ENCODE measurements at places on chromosomes 7 and 10. TPM values are rescaled to one million over a fixed set of nuclear protein-coding genes. Genes with fewer than 3 reads are reported as not detected.

The FBXL13 gene
- polyA plus RNA-seq, result 0.70 TPM

- H3K27me3 ChIP-seq, result no peaks in the 10 kb centered on the region
- H3K4me1 ChIP-seq, result no peaks in the 10 kb centered on the region
- H3K36me3 ChIP-seq, result no peaks in the 10 kb centered on the region
- no peak overlapping the region for H3K27ac ChIP-seq
These were observed 504.8 kb downstream of the NXPH1 start for GRCh38 chr7:8938044-8938805.

The SPDYE2B gene
- 1.0 TPM for polyA plus RNA-seq

The MNX1 gene
- polyA plus RNA-seq, result 14.5 TPM

The SFRP4 gene
- 0.79 TPM for polyA plus RNA-seq

The SPDYE1 gene
- polyA plus RNA-seq, result 0.72 TPM

DNA sequence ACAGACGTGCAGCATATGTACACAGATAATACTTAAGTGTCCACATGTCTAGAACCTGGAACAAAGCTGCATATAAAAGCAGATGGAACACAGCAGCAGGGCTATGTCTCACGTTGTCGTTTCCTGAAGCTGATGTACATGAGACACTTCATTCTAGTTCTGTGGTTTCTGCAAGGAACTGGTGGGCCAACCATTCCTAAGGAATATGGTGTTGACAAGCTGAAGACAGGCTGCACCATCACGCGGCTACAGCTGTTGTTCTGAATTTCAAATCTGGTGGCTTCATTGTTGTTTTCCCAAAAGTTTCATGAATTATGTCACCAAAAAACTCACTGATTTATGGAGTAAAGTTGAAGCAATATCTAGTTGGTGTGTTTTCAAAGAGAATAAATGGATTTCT lies 33.7 kb downstream of the PRKAG2 start:
- H3K36me3 ChIP-seq, result peaks cover 11% of the 10 kb centered on the region
- DNase-seq, result no peak
- no peaks in the 10 kb centered on the region for H3K27me3 ChIP-seq
- no peak overlapping the region for H3K4me3 ChIP-seq

DNA sequence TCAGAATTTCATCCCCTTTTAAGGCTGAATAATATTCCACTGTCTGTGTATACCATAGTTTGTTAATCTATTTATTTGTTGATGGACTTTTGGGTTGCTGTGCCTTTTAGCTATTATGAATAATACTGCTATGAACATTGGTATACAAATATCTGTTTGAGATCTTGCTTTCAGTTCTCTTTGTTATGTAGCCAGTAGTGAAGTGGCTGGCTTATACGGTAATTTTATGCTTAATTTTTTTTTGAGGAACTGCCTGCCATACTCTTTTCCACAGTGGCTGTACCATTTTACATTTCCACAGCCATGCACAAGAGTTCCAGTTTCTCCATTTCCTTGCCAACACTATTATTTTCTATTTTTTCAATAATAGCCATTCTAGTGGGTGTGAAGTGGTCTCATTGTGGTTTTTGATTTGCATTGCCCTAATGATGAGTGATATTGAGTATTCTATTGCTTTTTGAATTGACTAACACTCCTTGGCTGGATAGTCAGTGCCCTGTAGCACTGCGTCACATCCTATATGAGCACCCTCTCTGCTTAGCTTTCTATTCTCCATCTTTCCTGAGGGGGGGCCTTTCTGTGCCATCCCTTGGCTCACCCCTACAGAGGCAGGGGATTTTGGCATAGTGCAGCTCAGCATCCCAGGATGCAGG lies 29.4 kb upstream of the RAPGEF5 start:
- DNase-seq, result no peak
- no peaks in the 10 kb centered on the region for H3K27me3 ChIP-seq
- H3K27ac ChIP-seq, result no peak overlapping the region
- H3K36me3 ChIP-seq, result no peaks in the 10 kb centered on the region
- H3K4me1 ChIP-seq, result no peaks in the 10 kb centered on the region

GRCh38 chr10:117162093-117163060 lies 24.3 kb upstream of the VAX1 start:
- peaks cover 98% of the 10 kb centered on the region for H3K27me3 ChIP-seq
- no peak overlapping the region for H3K27ac ChIP-seq
- H3K36me3 ChIP-seq, result no peaks in the 10 kb centered on the region
- no peak overlapping the region for H3K4me3 ChIP-seq
- peaks cover 7% of the 10 kb centered on the region for H3K4me1 ChIP-seq

GRCh38 chr7:92071032-92071431 lies 63.2 kb downstream of the CYP51A1 start:
- DNase-seq, result peak; percentile 82
- peaks cover 29% of the 10 kb centered on the region for H3K36me3 ChIP-seq
- H3K27ac ChIP-seq, result peak overlapping the region; percentile 71
- H3K4me1 ChIP-seq, result peaks cover 4% of the 10 kb centered on the region
- H3K4me3 ChIP-seq, result no peak overlapping the region

DNA sequence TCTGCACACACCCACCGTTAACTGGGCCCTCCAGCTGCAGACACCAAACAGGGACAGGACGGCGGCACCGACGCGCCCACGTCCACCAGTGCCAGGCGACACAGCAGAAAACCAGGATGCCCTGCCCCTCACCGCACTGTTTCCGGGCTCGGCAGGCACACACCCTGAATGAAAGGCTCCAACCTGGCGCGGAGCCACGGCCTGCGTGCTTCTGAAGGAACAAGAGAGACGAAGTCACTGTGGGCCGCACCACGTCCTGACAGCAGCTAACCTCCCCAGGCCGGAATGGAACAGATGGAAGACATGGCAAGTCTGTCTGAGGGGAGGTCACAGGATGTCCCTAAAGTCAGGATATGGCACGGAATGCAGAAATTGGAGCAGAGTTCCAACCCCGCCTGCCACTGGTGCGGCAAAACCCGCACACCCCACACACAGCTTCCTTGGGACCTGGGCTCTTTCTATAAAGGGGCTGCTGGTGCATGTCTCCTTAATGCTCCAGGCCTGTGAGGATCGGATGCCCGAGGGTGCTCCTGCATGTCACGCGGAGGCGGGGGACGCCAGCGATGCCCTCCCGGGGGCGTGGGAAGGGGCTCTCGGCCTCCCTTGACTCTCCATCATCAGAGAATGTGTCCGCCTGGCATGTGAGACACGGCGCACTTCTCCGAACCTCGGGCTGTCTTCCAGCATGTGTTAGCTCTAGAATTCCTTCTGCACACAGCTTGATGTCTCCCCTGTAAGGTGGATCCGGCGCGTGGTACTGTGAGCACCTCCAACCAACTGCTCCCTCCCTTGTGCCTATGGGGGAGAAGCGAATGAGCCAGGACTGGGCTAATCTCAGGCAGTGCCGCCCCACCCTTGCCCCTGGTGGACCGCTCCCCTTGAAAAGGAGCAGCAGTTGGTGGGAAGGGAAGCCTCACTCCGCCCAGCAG lies 3.9 kb upstream of the GPER1 start:
- H3K27ac ChIP-seq, result no peak overlapping the region

DNA sequence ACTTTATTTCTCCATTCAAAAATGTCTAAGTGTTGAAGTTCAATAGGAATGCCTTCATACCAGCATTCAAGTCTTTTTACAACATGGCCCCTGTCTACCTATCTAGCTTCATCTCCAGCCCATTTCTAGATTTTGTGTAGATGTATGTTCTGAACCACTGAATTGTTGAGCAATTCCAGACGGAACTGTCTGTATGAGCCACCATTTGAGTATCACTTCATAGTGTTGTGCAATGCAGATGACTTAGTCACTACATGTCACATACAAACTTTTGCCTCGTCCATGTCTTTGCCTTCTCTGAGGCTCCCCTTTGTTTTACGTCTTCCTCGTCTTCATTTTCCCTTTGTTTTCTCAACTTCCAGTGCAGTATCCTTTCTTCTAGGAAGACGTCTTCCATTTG lies 118.1 kb downstream of the INHBA start:
- H3K36me3 ChIP-seq, result no peaks in the 10 kb centered on the region
- DNase-seq, result no peak
- H3K4me3 ChIP-seq, result no peak overlapping the region
- no peaks in the 10 kb centered on the region for H3K27me3 ChIP-seq

DNA sequence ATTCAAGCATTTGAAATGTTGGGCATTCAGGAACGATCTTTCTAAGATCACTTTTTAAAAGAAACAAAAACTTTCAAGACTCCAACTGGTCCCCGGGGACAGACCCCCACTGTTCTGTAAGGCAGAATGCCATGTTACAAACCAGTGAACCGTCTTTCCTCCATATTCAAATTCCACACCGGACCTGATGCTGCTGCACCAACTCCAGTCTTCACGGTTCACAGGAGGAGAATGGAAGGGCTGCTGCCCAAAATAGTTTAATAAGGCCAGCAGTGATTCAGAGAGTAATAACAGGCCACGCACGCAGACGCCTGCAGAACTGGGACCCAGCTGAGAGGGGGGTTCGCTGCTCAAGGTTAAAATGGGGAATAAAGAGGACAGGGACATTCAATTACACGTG lies 47.2 kb downstream of the OSBPL3 start:
- DNase-seq, result no peak
- H3K4me1 ChIP-seq, result no peaks in the 10 kb centered on the region
- H3K4me3 ChIP-seq, result no peak overlapping the region
- H3K27me3 ChIP-seq, result no peaks in the 10 kb centered on the region

The ASIC3 gene
- 6.9 TPM for polyA plus RNA-seq

DNA sequence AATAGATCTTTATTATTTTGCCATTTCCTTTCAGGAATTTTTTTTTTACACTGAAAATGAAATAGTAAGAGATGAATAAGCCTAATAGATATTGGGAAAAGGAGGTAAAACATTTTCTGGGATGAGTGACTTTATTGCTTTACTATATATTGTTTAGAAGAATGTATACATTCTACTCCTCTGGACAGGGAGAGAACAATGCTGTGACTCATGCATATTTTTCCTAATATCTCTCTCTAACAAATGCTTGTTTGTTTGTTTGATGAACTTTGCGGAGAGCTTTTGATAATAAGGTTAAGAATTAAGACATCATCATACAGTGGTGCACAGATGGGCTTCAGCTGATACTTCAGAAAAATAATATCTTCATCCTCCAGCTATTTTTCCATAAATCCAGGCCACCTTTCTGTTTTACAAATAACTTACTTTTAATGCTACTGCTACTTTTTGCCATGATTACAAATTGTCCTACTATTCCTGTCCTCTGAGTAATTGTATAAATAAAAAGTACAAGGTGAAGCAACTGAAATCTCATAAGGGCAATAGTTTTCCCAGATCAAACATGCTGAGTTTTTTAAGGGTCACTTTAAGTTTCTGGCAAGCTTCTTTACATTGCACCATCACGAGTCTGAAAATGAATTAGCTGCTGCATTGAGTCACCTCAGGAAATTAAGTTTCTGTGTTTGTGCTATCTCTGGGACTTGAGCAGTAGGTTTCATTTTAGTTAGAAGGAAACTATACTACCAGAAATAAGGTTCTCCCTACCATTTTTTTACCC lies 207.3 kb upstream of the POT1 start:
- H3K4me1 ChIP-seq, result no peaks in the 10 kb centered on the region
- no peak overlapping the region for H3K27ac ChIP-seq
- H3K36me3 ChIP-seq, result no peaks in the 10 kb centered on the region
- H3K27me3 ChIP-seq, result no peaks in the 10 kb centered on the region
- no peak overlapping the region for H3K4me3 ChIP-seq

GRCh38 chr10:43260911-43261577 lies 5.8 kb downstream of the RASGEF1A start:
- H3K4me3 ChIP-seq, result no peak overlapping the region
- DNase-seq, result no peak
- peaks cover 25% of the 10 kb centered on the region for H3K27me3 ChIP-seq
- H3K4me1 ChIP-seq, result peaks cover 3% of the 10 kb centered on the region
- no peak overlapping the region for H3K27ac ChIP-seq

DNA sequence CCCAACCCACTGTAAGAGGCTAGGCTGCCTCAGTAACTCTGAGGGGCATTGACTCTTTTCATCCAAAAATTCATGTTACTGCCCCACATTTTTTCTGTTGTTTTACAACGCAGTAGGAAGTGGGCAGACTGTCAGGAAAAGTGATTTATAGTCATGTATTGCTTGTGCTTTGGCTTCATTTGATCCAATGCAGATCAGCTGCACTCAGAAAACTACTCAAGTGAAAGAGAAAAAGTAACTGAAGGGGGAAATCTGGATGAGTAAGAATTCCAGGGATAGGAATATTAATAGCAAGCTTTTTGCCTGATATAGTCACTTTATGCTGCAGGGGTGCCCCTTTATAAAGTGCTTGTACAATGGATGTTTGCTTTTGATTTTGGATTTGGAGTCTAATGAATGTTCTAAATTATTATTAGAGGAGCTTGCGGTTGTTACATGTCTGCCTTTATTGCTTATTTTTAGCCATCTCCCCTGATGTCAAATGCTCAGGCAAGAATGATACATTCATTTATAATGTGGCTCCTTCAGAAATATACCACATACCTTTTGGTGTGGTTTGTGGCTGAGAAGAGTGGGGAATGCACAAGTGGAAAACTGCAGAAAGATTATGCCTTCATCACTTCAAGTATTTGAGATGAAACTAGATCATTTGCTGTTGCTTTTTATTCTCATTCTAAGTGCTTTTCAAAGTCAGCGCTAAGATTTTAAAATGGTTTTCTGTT lies 86.1 kb downstream of the EGFR start:
- no peak overlapping the region for H3K4me3 ChIP-seq
- H3K4me1 ChIP-seq, result peaks cover 8% of the 10 kb centered on the region
- H3K36me3 ChIP-seq, result peaks cover 3% of the 10 kb centered on the region
- no peak overlapping the region for H3K27ac ChIP-seq
- H3K27me3 ChIP-seq, result no peaks in the 10 kb centered on the region
- no peak for DNase-seq

DNA sequence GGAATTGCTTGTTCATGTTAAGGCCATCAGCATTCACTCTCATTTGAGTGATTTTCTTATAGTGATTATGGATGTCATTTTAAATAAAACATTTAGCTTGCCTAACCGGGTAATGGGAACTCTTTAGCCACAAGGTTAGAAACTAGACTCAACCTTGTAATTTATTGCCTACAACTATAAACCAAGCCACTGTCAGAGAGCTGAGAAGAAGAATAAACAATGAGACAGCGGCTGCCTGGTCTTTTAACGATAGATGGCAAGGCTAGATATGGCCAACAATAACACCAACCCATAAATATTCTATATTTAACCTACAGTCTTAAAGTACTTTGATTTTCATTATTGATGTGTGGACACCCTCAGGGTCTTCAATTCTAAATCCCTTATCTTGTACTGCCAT lies 27.8 kb upstream of the INHBA start:
- no peak overlapping the region for H3K4me3 ChIP-seq
- no peak overlapping the region for H3K27ac ChIP-seq
- H3K36me3 ChIP-seq, result no peaks in the 10 kb centered on the region
- no peak for DNase-seq

GRCh38 chr10:10731366-10731765 lies 286.3 kb upstream of the CELF2 start:
- H3K36me3 ChIP-seq, result no peaks in the 10 kb centered on the region
- H3K27ac ChIP-seq, result no peak overlapping the region
- H3K4me3 ChIP-seq, result no peak overlapping the region
- H3K27me3 ChIP-seq, result no peaks in the 10 kb centered on the region
